Stimulated activated CD4-positive, alpha-beta T cell treated with anti-CD3 and anti-CD28 coated beads, TNF-alpha, amount 100 ng/mL, for 1 hour (primary cell): ENCODE measurements at places on chromosomes 11 and 22.

DNA sequence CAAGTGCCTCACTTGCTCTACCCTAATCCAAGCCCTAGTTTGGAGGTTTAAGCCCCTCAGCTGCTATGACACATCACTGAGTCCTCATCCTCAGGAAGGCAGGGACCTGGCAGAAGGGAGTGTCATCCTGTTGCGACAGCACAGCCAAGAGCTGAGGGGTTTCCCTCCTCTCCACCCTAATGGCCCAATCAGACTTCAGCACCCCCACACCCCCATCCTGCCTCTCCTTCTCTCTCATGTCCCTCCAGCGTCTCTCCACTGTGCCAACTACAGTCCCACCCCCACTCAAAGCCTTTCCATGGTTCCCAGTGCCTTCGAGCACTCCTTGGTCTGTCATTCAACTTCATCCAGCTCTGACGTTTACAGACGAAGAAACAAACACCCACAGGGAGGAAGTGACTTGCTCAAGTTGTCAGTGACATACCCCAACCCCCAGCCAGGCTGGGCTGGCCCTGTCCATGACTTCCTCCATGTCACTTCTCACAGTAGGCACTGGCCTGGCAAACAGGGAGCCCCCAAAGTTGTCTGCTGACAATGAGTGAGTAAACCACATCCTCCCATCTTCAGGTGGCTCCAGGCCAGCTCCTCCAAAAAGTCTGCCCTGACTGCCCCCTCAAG lies 15.6 kb downstream of the ARAP1 start:
- DNase-seq, result peak; percentile 15

DNA sequence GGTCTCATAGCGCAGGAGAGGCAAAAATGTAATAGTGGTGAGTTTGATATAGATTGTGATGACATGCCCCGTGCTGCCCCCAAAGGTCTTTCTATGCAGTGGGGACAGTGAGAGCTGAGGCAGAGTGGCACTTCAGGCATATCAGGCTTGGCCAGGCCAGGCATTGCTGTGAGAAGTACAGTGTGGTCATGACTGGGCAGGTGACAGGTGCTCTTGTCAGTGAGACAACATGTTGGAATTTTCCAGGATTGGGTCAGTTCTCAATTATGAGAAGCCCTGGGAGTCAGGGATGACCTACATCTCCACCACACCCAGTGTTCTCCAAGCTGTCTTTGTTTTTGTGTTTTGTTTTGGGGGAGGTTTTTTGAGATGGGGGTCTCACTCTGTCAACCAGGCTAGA lies 3.7 kb downstream of the SNAP29 start:
- DNase-seq, result no peak

- DNase-seq, result no peak
Measured at GRCh38 chr11:119044708-119045107, 12.3 kb downstream of the HYOU1 start.

- no peak for DNase-seq
Measured at GRCh38 chr11:128334311-128335044, 252.9 kb downstream of the ETS1 start.

- DNase-seq, result no peak
Measured at GRCh38 chr11:73998846-73999575, 9.9 kb downstream of the UCP3 start.

GRCh38 chr11:117189191-117189940 lies 9.8 kb upstream of the TAGLN start:
- no peak for DNase-seq

DNA sequence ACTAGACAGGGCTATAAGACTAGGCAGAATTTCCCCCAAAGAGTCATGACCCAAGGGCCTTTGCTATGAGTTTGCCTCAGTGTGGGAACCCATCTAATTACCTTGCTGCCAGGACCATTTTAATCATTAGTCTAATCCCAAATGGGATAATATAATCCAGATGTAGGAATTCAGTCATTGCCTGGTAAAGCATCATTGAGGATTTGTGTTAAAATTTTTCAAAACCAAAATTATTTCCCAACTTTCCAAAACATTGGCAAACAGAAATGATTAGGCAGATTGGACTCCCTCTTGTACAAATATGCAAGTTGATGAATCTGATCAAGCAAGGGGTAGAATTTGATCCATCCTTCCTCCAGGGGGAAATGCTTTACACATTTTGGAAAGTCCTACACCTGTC lies 16.2 kb upstream of the MMP13 start:
- no peak for DNase-seq

DNA sequence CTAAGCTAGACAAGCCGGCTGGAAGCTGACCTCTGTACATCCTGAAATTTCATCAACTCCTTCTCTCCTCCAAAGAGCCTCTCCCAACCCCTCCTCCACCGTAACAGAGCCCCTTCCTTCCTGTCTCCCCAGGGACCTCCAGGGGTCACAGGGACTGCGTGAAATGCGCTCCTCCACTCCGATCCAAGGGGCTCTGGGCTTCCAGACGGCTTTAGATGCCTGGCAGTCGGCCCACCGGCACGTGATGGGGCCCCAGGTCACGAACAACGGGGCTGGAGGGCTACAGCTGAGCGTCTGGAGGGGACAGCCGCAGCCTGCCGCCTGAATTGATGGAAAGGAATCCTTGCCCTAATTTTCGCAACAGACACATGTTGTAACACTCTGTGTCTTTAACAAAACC lies 264.1 kb downstream of the MN1 start:
- no peak for DNase-seq

DNA sequence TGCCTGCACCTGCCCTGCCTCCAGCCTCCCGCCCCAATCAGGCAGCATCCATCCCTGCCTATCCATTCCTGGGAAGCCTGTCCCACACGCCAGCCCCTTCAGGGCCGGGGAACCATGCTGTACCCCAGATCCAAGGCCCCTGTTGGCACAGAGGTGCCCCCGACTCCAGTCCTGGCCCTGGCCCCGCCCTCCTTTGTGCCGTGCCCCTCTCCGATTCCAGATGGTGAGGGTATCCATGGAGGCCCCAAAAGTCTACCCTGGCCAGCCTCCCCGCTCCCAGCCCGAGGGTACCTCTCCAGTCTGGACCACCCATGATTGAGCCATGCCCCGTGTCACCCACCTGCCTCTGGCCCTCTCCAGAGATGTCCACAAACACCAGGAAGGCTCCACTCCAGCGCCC lies 2.7 kb upstream of the TH start:
- no peak for DNase-seq

DNA sequence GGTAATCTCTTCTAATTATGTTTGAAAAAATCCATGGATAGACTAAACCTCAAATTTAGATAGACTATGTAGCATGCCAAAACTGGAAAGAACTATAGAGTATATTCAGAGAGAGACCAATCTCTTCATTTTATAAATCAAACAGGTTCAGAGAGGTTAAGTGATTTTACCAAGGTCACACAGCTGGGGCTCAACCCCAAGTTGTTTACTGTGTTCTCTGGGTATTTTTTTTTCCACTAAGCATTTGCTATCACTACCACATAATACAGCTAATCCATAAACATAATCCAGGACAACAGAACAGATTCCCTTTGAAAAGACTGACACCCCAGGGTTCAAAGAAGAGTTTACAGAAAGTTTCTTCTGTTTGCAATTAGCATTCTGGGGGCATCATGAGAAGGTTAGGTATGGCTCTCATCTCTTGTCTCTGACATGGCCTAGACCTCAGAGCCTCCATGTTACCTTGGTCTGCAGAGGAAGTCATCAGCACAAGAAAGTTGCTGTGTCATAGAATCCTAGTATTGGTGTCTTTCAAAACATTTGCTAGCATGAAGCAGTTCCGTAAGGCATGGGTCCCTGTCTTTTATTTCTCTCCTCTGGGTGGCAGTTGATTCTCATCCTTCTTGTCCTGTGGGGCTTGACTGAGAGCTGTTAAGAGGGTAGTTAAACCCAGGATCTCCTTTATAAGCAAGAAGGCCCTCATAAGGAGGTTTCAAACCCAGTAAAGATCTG lies 94.5 kb upstream of the HSD17B12 start:
- DNase-seq, result no peak

DNA sequence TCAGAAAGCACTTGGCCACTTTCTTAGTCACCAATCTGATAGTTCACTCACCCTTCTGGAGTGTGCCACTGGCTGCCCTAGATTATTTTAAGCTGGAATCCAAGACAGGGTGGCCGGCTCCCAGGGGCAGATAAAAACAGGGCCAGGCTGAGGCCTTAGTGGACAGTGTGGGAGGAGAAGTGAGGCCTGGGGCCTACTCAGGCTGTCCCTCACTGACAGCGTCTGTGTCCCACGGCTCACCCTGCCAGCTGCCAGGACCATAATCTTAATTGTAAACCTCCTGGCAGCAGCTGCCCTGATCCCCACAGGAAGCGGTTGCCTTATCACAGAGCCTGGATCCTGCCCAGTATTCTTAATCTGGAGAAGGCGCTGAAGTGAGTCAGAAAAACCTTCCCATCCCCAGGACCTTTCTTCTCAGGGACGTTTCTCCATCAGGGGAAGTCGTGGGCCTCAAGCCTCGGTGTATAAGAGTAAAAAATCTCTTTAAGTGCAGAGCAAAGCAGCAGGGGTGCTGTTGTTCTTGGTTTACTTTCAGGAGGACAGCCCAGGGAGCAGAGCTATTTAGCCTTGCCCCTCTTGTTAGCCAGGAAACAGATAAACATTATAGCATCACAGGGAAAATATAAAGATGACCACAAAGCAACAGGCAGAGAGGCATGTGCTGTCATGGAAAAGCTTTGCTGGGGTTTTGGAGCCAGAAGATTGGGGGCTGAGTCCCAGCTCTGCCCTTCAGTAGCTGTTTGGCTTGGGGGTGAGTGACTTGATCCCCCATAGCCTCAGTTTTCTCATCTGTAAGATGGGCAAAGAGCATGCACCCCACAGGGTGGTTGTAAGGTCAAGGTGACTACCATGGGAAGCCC lies 39.6 kb downstream of the TSPAN18 start:
- DNase-seq, result no peak

GRCh38 chr11:130313383-130314183 lies 1.1 kb downstream of the ZBTB44 start:
- DNase-seq, result no peak

- DNase-seq, result no peak
Measured at GRCh38 chr11:130553306-130553705, 104.9 kb downstream of the ADAMTS15 start.

DNA sequence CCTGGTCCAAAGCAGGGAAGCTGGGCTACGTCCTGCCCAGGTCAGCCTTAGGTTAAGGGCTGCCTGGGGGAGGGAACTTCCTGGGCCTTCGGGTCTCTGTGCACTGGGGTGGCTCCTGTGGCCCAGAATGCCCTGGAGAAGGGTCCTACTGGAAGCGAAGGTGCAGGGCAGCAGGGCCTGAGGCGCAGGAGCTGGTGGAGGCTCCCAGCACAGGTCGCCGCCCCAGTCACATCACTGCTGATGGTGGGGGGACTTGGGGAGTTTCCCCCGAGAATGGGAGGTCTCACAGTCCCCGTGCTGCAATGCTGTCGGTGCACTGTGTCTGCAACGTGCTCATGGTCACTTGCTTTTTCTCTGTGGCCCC lies 815 bp upstream of the SMIM38 start:
- DNase-seq, result no peak

GRCh38 chr11:118914178-118914918 lies 11.4 kb downstream of the BCL9L start:
- DNase-seq, result no peak

GRCh38 chr22:25111579-25112517 lies 87.8 kb upstream of the CRYBB3 start:
- DNase-seq, result no peak

DNA sequence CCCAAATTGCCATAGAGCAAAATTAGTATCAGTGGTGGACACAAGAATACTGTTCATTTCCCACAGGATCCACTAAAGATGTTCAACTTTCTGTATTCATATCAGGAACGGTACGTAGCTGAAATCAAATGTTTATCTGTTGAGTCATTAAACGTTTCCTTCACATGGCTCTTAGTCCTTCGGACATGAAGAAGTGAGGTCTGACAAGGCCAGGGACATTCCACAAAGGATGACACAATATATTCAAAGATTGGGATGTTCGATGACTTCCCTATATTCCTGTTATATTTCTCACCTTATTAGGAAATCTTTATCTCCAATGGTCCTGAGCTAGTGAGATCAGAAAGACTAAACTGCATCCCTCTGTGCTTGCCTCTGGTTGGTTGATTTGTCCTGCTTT lies 129.0 kb downstream of the ETS1 start:
- no peak for DNase-seq
